SIG-M5 (cell line): ENCODE measurements at places on chromosomes 11 and 22.

DNA sequence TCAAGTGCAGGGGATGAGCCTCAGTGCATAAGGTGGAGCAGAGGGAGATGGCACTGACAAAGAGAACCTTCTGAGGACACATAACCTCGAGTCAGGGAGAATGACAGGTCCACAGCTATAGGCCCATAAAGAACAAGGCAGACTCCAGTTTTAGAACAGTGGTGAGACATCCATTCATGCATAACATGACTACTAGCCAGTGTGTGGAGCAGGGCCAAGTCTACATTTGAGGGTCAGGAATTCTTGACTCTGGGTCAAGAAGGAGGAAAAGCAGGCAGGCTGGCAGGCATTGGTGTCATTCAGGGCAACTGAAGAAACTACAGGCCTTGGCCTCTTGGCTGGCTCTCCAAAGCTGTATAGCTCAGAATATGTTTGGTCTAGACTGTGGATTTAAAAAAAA lies 54.9 kb downstream of the MTNR1B start:
- no peak for DNase-seq

DNA sequence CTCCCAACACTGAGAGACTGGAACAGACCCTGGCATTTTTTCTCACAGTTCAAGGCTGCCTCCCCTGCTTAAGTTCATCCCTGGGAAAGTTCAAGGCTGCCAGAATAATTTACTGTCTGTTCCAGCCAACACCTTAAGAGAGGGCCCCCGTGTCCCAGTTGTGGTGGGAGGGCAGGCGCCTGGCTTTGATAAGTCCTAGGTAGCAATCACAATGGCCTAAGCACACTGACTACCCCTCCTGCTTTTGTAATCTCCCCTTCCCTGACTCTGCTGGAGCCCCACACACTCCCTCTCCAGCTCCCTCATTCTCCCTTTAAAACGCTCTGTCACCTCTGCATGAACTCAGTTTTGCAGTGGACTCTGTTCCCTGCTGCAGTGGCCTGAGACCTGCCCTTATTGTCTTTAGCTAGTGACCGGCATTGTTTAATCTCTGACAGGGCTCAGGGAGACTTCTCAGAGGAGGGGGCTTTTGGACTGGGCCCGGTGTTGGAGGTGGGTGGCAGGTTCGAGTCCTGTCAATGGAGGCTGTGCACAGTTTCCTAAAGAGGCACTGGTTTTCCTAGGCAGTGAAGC lies 507.2 kb downstream of the TBC1D22A start:
- DNase-seq = no peak

DNA sequence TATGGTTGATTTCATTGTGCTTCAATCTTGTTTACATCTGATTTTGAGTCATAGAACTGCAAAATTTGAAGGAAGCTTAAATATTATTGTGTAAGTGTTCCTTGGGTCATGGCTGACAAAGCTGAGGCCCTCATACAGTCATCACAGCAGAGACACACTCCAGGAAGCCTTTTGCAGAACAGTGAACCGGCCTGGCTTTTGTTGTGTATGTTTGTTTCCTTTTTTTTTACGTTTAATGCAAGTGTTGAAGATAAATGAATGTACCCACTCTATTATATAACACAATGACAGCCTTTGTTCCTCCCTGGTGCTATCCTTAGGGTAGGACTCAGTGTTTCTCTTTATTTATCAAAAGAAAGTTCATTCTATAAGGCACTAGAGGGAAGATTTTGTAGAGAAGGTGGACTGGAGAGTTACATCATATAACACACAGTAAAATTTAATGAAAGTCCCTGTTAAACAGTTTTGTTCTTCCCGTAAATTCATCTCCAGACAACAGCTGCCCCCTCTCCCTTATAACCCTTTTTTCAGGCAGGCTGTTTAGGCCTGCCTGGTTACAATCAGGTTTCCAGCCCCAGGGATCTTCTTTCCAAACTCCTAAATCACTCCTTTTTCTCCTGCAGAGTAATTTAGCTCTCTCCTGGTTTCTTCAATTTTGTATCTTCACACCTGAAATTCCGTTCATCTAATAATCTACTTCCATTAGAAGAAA lies 34.3 kb upstream of the CSTF3 start:
- DNase-seq = peak; percentile 17

GRCh38 chr22:39478441-39478850 lies 21.6 kb downstream of the MGAT3 start:
- no peak for DNase-seq

DNA sequence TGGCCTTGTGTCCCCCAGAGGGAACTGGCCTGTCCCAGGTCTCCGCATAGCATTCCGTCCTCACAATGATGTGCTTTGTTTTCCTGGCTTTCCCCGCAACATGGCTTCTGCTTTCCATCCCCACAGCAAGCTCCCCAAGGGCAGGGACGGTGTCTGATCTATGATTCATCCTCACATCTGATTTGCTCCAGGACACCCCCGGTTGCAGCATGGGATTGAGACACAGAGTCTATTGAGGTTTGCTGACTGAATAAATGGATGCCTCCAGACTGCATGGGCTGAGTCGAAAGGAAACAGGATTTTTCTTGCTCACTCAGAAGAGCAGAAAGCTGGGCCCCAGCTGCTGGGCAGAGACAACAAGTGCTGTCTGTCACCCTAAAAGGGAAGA lies 40.2 kb downstream of the LMO1 start:
- no peak for DNase-seq

DNA sequence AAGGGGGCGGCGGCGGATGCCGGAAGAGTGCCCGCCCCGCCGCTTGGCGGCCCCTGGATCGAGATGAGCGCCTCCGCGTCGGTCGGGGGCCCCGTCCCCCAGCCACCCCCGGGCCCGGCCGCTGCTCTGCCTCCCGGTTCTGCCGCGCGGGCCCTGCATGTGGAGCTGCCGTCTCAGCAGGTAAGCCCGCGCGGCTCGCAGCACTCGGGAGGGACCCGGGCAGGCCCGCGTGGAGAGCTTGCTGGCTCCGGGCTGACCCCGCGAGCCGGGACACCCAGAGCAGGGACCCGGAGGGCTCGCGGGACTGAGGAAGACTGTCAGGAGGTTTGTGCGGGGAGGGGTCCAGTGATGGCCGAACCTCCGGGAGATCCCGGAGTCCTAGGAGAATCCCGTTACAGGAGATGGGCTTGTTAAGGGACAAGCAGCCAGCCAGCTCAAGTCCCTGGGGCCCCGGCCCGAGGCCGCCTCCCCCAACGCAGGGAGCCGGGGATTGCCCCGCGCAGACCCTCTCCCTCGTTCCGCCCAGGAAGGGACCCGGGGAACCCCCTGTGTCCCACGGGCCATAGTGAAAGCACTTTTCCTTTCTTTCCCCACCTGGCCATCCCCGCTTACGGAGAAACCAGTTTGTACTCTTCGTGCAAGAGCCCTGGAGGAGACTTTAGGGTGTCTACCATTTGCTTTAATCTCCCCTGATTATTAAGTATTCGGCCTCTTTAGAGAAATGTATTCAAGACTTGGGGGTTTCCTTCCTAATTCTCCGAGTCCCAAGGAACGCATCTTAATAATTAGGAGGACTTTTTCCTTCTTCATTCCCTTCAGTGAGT lies 547 bp downstream of the UVRAG start:
- DNase-seq = no peak

DNA sequence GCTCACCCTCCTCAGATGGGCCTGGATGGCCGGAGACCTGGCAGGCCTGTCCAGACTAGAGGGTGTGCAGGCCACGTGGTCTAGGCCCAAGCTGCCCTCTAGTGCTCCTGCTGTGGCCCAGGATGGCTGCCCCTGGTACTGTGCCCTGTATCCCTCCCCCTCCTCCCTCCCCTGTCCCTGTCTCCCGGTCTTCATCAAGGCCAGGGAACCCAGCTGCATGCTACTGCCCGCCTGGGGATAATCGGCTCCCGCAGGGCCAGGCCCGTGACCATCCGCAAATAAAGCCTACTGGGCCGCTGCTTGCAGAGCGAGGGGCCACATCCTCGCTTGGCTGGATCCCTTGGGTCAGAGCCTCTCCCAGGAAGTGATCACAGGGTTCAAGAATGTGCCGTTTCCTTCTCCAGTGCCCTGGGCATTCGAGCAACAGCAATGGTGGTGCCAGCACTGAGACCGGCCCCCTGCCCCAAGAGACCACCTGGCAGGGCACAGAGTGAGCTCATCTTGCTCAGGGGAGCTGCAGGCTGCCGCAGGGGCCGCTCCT lies 51.1 kb downstream of the WNT7B start:
- no peak for DNase-seq

GRCh38 chr11:997907-998306 lies 38.6 kb downstream of the MUC6 start:
- no peak for DNase-seq

DNA sequence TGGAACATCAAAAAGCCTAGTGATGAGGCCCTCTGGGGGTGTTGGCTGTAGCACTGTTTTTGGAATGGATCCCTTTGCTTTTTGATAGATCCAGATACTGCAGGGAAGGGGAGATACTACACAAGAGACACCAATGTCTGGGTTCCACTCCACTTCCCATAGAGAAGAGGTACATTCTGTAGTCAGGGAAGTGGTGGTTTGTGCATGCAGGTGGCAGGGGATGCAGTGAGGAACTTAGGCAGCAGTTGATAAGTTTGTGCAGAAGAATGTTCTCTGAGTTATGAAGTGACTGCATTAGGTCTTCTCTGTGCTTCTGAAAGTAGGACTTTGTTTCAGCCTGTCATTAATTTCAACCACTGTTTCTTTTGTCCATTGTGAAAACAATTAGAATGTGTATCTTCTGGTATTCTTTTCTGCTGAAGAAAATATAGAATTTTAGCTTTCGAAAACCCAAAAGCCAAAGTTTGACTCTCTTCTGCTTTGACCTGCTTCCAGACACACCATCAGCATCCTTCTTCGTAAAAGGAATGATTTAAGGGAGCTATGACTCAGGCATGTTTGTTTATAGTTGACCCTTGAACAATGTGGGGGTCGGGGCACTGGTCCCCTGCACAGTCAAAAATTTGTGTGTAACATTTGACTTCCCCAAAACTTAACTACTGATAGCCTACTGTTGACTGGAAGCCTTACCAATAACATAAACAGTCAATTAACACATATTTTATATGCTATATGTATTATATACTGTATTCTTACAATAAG lies 25.6 kb downstream of the PANX1 start:
- DNase-seq = no peak

- DNase-seq = no peak
Observed at GRCh38 chr11:118295815-118296454, 8.6 kb upstream of the CD3E start.
